Urinary bladder (tissue), 4 donors: ENCODE measurements at places on chromosomes 11 and 22. TPM values are rescaled to one million over a fixed set of nuclear protein-coding genes. Genes with fewer than 3 reads are reported as not detected.

BIK gene
- total RNA-seq, result 2.5 TPM

MCAM gene
- 154 TPM for total RNA-seq

YPEL1 gene
- 7.0 TPM for total RNA-seq

GGT1 gene
- total RNA-seq, result 4.1 TPM

SYCE3 gene
- total RNA-seq, result not detected

TBX10 gene
- total RNA-seq, result not detected

UCP3 gene
- total RNA-seq, result 0.85 TPM

LRRC74B gene
- not detected for total RNA-seq

OR8G1 gene
- not detected for total RNA-seq

SCGB2A2 gene
- total RNA-seq, result not detected

MRPL11 gene
- total RNA-seq, result 32.9 TPM

FOLR3 gene
- total RNA-seq, result not detected

OR10S1 gene
- not detected for total RNA-seq

GNAZ gene
- total RNA-seq, result 5.4 TPM

HEPN1 gene
- not detected for total RNA-seq

IGSF22 gene
- 0.21 TPM for total RNA-seq

SCT gene
- not detected for total RNA-seq

MUC5AC gene
- total RNA-seq, result not detected

MS4A3 gene
- 0.69 TPM for total RNA-seq

CDCA5 gene
- total RNA-seq, result 3.9 TPM

LRRC32 gene
- 16.3 TPM for total RNA-seq
